ENCODE measurements at places on chromosomes 7 and 10.

DNA sequence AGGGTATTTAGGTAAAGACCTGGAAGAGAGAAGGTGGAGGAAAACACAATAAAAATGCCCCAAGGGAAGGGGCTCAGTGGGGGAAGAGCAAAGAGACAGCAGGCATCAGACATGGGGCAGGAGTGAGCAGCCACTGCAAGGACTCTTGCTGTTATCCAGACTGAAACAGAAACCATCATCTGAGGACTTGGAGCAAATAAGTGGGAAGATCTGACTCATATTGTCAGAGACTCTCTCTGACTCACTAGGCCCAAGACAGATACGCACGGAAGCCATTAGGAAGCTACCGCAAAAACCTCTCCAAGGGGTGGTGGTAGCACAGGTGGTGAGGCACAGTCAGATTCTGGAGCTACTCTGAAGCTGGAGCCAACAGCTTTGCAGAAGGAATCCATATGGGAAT lies 110.7 kb downstream of the RNF32 start:
- DNase-seq: peak; percentile 80

DNA sequence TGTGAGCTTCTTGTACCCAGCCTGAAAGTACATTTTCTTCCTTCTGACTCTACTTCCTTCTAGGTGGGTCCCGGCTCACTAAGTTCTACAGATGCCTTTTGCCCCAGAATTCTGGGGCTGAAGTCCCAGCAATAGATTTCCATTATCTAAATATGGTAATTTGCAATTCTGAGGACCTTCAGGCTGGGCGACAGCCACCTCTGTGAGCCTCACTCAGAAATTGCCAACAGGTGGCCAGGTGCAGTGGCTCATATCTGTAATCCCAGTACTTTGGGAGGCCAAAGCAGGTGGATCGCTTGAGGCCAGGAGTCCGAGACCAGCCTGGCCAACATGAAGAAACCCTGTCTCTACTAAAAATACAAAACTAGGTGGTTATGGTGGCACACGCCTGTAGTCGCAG lies 23.7 kb downstream of the CREM start:
- no peak for DNase-seq

- DNase-seq: no peak
Observed at GRCh38 chr10:10010397-10010796, 1007.3 kb upstream of the CELF2 start.

GRCh38 chr7:101536232-101536631 lies 92.9 kb downstream of the MYL10 start:
- DNase-seq: no peak

- DNase-seq: no peak
Observed at GRCh38 chr10:36506697-36507496, 618.5 kb upstream of the ANKRD30A start.

DNA sequence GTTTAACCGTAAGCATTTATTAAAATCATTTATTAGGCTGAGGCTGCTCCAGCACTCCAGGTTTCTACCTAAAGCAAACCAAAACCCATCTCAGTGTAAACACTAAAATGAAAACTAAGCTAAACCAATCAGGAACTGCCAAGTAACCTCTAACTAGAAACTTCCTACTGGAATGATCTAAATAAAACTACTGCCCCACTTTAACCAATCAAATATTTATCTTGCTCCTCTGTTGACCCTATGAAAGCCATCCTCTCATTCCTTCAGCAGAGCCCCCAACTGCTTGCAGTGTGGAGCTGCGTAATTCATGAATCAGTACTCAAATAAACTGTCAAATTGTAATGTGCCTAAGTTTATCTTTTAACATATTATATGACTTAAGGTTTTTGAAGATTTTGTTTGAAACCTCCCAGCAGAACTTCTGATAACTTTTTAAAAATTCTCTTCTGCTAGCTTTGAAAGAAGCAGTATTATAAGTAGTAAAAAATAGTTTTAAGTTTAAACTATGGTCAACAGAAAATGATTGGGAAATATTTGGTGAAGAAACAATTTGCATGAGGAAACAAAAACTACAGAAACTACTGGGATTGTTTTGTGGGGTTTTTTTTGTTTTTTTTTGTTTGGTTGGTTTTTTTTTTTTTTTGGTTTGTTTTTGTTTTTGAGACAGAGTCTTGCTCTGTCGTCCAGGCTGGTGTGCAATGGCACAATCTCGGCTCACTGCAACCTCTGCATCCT lies 47.4 kb downstream of the GPR37 start:
- DNase-seq: no peak

DNA sequence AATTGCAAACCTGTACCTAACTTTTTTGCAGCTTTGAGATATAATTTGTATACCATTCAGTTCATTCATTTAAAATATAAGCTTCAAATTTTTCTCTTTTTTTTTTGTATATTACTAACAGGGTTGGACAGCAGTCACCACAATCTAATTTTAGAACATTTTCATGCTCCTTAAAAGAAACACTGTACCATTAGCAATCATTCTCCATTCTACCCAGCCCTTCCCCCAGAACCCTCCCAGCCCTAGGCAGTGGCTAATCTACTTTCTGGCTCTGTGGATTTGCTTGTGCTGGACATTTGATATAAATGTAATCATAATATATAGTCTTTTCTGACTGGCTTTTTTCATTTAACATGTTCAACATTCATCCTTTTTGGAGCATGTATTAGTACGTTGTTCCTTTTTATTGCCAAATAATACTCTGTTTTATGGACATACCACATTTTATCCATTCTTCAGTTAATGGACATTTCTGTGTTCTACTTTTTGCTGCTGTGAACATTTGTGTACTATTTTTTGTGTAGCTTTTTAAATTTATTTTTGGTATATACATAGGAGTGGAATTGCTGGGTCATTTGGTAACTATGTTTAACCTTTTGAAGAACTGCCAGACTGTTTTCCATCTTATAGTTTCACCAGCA lies 40.9 kb upstream of the ST7 start:
- no peak for DNase-seq

- peak; percentile 81 for DNase-seq
Observed at GRCh38 chr10:101779544-101780186, 3.6 kb downstream of the NPM3 start.
